ENCODE measurements at places on chromosomes 6 and 20.

DNA sequence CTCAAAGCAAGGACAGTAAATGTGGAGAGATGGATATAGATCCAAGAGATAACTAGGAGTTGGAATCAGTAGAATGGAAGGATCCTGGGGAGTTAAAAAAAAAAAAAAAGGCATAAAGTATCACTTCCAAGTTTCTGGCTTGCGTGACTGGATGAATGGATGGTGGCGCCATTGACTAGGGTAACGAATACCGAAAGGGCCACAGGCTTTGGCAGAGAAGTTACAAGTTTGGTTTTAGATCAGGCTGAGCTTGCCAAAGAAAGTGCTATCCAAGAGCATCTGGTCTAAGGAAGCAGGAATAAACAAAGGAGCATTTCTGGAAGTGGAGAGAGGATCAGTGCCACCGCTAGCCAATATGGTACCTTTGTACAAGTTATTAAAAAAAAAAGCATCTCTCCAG lies 17.5 kb downstream of the L3MBTL1 start:
- DNase-seq: no peak

GRCh38 chr6:127481111-127481510 lies 21.9 kb upstream of the KIAA0408 start:
- DNase-seq: no peak

DNA sequence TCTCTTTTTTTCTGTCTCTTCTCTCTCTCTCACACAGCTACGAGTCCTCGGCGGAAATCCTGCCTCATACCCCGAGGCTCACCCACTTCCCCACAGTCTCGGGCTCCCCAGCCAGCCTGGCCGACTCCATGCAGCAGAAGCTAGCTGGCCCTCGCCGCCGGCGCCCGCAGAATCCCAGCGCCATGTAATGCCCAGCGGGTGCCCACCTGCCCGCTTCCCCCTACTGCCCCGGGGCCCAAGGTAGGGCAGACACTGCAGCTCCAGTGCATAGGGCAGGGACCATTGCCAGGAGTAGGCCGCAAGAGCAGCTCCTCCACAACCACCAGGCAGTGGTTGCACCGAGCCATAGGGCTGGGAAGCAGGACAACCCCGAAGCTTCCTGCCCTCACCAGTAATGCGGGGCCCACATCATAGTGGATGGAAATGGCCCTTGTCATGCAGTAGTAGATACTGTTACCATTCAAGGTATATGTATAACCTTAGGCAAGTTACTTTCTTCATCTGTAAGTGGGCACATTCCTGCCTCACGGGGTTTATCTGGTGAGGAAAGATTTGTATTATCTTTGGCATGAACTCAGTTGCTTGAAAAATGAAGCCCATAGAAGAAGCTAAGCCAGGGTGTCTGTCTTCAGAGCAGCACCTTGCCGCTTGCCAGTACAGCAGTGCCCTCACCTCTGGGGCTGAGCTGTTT lies 36.9 kb upstream of the ID1 start:
- no peak for DNase-seq

DNA sequence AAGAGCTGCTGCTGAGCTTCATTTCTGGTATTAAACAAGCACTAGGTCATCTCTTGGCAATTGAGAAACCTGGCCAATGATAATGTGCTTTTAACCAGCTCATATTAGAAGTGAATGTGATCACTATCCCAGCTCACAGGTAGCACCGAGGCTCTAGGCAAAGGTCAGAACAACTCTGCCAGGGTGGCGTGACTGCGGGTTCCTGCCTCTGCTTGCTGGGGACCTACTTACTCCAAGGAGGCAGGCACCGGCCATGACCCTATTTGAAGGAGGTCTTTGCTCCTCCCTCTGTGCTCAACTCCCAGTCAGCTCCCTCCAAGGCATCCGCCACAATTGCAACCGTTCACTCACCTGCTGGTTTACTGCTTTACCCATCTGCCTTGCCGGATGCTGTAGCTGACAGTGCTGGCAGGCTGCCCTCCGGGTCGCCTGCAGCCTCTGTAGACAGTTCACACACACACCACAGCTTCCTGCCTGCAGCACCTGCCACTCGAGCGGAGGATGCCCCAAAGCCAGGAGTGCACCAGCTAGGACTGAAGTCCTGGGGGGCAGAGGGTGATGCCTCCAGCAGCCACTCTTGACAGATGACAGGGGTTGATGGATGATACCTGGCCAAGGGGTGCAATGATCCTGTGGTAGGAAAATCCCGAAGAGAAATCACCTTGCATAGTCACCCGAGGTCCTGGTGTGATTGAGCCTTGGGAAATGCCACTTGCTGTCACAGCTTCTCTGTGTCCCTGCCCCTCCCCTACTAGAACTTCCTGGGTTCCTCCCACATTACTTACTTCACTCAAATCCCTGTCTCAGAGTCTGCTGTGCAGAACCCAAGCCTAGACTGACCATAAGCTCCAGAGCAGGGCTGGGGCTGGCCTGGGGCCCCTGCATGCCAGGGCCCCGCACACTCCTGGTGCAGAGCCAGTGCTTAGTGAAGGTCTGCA lies 8.8 kb upstream of the VSX1 start:
- peak; percentile 49 for DNase-seq

DNA sequence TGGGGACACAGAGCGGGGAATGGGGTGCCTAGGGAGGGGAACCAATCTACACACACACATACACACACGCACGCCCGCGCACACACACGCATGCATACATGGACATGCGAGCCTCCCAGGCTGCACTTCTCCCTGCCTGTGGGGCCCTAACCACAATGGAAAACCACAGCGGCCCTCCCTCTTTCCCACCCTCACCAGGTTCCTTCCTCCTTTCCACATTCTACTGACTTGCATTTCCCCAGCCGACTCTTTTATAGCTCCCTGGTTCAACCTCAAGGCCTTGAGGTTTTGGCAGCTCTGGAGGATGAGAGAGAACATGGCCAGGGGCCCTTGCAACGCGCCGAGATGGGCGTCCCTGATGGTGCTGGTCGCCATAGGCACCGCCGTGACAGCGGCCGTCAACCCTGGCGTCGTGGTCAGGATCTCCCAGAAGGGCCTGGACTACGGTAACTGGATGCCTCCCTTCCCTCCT lies at the start of gene BPI:
BPI (plus strand) TSS at position 249 of the 472 bp plus-strand sequence; CDS start at position 317, 68 bp downstream.
- DNase-seq: no peak

DNA sequence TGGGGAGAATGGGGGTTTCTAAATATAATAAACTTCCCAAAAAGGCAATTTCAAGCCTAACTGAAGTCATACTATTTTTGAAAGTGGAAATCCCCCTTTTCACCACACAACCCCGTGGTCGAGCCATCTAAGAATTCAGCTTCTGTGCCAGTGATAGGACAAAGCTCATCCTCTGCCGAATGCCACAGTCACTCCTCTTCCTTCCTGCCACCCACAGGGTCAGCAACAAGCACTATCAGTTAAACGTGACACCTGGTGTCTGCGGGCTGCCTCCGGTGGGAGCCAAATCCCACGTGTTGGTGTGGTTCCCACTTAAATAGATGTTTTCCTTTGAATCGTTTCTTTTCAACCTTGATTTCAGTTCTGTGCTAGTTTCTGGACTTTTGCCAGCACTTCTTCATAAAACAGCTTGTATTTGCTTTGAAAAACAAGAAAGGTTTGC lies 60.7 kb downstream of the TNFAIP3 start:
- DNase-seq: peak; percentile 69

GRCh38 chr20:46731770-46732169 lies 22.3 kb downstream of the SLC2A10 start:
- no peak for DNase-seq

- no peak for DNase-seq
These were observed 19.2 kb downstream of the PDE7B start for GRCh38 chr6:135870722-135871121.

GRCh38 chr20:496126-496696 lies 33.9 kb upstream of the TBC1D20 start:
- DNase-seq: no peak

- DNase-seq: no peak
These were observed 736.4 kb upstream of the MARCKS start for GRCh38 chr6:113120582-113121285.

- no peak for DNase-seq
These were observed 161.3 kb downstream of the THBS2 start for GRCh38 chr6:169092375-169092774.

DNA sequence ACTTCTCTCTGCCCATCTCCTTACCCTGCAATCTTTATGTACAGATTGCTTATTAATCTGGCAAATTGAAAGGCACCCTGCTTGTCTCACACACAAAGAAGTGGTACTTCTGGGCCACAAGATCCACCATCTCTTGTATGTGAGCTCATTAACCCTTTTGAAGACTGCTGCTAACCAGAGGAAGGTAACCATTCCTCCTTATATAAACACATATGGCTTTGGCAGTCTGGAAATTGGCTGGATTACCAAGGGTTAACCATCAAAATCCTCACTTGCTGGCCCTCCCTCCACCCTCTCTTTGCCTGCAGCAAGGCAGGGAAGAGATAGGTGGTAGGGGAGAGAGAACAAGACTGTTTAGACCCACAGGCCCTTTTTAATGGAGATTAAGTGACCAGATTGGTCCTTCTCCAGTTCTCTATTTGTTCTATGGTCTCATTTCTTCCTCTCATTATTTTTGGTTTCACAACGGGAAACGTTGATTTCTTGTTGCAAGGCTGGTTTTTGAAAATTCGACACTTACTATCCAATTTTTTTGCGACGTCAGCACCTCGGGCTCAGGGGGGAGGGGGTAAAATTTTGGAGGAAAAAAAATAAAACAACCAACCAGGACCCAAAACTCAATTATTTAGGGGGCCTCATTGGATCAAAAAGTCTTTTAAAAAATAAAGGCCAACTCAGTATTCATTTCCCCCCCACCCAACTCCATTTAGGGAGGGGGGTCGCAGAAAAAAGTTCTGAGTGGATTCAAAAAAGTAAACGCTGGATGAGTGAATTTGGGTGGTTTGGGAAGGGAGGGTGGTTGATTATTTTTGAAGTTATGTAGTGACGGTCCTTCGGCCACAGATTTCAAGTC lies 859 bp downstream of the PPP1R10 start:
- DNase-seq: peak; percentile 18

All from stimulated activated CD4-positive, alpha-beta T cell treated with anti-CD3 and anti-CD28 coated beads, Interleukin-4, amount 100 ng/mL, for 1 hour (primary cell).